ENCODE measurements at places on chromosomes 11 and 22.

GRCh38 chr22:41957941-41958556 lies 6.1 kb downstream of the SMIM45 start:
- ATAC-seq: peak; percentile 12

- no peak for ATAC-seq
Observed at GRCh38 chr11:61448552-61448927, 18.6 kb downstream of the SDHAF2 start.

DNA sequence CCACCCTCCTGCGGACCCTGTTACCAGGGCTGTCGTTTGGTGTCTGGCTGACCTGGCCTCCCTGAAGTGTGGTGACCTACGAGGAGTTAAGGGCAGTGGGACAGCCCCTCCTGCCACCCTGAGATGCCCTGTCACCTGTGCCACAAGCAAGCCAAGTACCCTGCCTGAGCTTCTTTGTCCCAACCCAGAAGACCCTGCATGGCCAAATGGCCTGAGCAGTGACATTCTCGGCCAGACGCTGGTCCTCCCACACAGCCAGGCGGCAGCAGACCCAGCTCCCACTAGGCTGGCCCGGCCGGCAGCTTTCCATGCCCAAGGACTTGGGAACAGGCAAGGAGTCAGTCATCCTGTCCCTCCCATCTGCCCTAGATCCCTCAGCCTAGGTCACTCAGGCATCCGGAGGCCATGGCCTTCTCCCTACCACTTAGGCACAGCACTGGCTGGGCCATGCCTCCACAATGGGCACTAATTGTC lies 7.6 kb downstream of the ARVCF start:
- no peak for ATAC-seq

DNA sequence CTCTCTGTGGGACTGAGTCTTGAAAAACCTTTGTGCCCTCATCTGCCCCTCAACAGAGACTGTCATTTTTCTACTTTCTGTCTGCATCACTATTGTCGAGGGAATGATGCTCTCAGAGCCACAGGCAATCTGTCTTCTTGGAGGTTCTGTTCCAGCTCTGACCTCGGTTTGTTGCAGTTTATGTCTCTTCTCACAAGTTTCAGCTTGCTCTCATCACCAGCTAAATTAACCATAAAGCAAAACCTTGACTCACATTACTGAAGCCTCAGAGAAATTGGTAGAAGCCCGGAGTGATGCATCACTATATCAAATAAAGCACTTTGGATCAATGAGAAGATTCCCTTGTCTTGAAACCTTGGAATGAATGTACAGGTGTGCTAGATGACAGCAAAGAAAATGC lies 60.6 kb upstream of the BLID start:
- ATAC-seq: no peak

DNA sequence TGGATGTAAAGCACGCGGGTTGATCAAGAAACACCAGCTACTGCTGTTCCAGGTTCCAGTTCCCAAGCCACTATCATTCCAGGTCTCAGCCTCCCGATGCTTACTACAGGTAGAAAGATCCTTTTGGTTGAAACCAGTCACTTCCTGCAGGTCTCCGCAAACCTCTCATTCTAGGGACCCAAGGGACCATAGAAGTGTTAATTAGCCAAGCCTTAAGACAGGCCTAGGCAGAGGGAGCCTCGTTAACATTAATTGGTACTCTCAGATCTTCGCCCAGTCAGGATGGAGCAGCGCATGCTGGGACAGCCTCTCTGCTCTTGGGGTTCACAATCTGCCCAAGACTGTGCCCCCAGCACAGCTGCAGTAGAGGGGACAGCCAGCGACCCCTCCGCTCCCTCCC lies 11.2 kb upstream of the OAF start:
- ATAC-seq: no peak

- no peak for ATAC-seq
Observed at GRCh38 chr11:12164061-12165014, 53.9 kb downstream of the MICAL2 start.

DNA sequence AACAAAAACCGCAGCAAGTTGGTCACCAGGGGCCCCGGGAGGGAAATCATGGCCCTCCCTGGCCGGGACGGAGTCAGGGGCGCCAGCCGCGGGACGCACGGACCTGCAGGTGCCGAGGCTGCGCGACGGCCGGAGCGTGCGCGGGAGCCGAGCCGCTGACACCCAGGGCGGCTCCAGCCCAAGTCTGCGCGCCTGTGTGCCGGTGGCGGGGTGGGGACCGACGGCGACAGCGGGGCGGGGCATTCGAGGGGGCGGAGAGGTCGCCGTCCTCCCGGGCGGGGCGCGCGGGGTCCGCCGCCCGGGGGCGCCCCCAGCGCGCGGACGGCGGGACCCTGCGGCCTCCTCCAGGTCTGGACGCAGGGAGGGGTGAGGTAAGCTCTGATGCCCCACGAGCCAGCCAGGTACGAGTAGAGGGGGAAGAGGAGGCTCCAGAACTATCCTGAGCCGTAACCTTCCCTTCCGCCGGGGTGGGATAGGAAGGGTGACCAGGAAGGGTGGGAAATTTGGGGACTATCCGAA lies at the start of gene ESAM:
Gene ESAM (minus strand): TSS at position 186 of the 519 bp plus-strand sequence. CDS start 136 bp downstream, at position 50.
- peak; percentile 18 for ATAC-seq

DNA sequence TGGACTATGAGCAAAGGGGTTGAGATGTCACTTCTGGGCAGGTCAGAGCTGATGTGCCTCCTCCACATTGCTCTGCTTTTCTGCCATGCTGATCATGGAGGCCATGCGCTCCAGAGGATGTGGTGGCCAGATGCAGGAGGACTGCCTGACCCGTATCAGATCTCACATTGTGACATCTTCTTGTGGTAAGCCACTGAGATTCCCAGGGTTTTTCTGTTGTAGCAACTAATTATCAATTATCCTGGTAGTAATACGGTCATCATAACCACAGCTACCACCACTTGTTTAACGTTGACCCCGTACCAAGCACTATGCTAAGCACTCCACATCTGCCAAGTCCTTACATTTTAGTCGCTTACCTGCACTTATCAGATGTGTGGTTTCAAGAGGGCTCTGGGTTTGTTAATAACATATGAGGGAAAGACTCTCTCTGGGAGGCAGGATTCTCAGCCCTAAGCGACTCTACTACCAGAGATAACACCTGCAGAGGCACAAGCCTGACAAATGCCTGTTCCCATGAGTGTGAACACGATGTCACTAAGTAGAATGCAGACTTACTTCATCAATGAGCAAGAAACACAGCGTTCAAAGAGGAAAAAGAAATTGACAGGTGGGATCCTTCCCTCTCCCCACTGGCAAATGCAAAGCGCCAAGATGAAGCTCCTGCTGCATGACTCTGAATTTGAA lies 63.6 kb upstream of the TIMP3 start:
- no peak for ATAC-seq

DNA sequence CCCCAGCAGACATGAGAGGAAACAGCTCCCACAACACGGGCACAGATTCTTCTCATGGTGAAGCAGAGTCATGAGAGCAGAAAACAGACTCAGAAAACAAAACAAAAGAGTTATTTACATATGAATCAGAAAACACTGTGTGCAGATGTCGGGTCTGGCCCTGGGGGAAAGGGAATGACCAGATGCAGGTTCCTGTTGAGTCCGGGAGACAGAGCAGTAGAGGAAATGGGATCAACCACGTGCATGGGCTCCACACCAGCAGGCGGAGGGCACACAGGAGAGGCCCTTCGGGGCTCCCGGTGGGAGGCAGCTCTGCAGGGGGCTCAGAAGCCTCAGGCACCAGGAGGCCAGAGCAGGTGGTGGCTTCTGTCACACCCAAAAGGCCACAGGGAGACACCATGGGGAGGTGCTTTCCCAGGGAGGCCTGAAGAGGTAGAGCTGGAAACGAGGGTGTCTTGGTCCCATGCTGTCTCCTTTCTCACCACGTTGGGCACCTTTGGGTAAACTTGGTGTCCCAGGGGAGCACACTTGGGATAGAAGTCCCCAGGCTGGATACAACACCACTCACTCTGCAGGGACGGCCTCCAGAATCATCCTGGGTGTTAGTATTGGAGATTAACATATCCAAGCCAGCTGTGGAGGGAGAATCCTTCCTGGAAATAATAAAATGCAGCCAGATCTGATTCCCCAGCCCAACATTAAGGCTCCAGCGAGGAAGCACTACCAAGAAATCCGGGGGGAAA lies 764.7 kb downstream of the BRD1 start:
- peak; percentile 71 for ATAC-seq

GRCh38 chr11:93289782-93290463 lies 40.6 kb upstream of the DEUP1 start:
- peak; percentile 43 for ATAC-seq

GRCh38 chr11:59417023-59417422 lies 9.2 kb downstream of the OR5A2 start:
- no peak for ATAC-seq

DNA sequence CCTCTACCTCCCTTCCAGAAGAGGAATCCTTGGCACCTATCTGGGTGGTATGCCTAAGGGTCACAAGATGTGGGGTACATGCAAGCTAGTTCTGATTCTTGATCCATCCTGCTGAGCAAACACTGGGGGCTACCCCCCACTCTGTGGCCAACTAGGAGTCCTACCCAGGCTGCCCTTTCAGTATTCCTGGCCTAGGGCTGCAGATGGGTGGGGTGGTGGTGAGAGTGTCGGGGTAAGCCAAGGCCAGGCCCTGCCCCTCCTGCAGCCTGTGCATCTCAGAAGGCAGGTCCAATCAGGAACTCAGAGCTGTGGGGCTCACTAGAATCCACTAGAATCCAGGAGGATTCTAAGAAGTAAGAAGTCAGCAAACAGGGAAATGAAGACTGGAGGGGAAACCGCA lies 10.9 kb downstream of the SSH3 start:
- ATAC-seq: no peak

DNA sequence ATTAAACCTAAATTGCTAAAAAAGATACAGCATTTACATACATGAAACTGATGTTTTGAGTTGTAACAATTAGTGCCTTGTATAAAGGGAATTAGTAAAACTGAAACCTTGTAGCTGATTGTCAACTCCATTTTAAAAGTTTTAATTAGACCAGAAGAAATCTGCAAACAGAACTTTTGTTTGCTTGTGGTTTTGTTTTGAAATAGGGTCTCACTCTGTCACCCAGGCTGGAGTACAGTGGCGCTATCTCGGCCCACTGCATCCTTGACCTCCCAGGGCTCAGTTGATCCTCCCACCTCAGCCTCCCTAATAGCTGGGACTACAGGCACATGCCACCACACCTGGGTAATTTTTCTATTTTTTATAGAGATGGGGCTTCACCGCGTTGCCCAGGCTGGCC lies 86.5 kb upstream of the SLC6A5 start:
- no peak for ATAC-seq

- ATAC-seq: peak; percentile 9
Observed at GRCh38 chr11:46120346-46121300, 631 bp downstream of the PHF21A start.

Measured in motor neuron (in vitro differentiated cells).